Islet precursor cell (in vitro differentiated cells): ENCODE measurements at places on chromosomes 7 and 10.

DNA sequence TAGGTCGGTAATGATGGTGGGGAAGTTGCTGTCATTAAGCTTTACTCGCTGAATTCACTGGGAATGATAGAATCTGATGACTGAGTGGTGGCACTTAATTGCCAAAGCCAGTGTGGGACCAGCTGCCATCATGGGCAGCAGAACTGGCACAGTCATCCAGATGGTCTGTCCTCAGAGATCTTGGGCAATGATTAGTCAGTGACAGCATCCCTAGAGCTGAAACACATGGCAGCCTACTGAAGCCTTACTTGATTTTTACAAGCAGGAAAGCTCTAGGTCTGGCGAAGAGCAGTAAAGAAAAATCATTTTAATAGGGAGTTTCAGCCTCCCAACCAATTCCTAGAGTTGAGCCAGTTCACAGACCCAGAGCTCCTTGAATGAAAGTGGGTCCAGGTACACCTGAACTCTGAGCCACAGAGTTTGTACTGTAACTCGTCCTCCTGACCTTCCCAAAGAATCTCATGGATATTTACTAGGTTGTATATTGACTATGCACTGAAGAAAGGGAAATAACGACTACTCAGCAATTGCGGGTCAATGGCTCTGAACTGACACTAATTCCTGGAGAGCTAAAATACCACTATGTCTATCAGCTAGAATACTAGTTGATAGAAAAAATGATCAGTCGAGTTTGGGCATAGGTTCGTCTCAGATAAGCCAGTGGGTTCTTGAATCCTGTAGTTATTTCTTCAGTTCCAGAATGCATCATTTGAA lies 4.4 kb upstream of the ASB13 start:
- no peak for DNase-seq

DNA sequence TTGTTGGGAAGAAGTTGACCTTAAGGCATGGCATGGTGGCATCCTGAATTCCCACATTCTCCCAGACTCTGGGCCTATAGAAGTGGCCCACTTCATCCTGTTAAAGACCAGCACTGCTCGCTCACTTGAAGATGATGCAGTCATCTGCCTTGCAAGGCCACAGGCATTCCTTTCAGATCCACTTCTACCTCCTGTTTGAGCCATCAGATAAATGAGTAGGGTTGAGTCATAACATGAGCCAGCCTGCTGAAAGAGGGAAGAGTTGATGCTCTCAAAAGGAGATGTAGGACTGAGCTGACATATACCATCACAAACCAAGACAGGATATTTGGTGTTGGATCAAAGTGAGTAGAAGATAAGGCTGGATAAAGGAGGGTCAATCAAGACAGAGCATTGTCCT lies 1.5 kb upstream of the EBLN1 start:
- peak; percentile 63 for DNase-seq

- DNase-seq = no peak
These were observed 146.3 kb downstream of the GPR85 start for GRCh38 chr7:112940314-112940732.

GRCh38 chr10:48254750-48255512 lies 19.6 kb downstream of the FRMPD2 start:
- no peak for DNase-seq

- DNase-seq = no peak
These were observed 186.8 kb upstream of the TMEM229A start for GRCh38 chr7:124219681-124220080.

- no peak for DNase-seq
These were observed 166.3 kb upstream of the RHOBTB1 start for GRCh38 chr10:61110188-61110844.

GRCh38 chr7:214410-215212 lies 22.2 kb downstream of the FAM20C start:
- DNase-seq = no peak

- no peak for DNase-seq
These were observed 25.3 kb downstream of the MAP3K8 start for GRCh38 chr10:30459283-30459682.

DNA sequence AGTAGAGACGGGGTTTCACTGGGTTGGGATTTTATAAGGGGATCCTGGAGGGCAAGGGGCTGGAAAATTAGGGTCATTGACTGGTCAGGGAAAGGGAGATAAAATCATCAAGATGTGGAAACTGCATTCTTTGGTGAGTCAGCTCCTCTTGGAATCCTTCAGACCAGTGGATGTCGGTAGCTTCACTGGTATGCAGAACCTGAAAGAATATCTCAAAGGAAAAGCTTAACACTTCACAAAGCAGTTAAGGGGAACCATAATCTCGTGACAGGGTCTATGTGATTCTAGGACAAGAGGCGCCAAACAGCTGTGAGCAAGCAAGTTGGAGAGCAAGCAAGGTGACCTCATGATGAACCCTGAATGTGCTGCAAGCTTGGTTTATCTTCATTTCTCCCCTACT lies 634.7 kb upstream of the AUTS2 start:
- peak; percentile 76 for DNase-seq

GRCh38 chr10:66836057-66836456 lies 89.8 kb upstream of the LRRTM3 start:
- DNase-seq = peak; percentile 79

GRCh38 chr7:157690833-157691585 lies 354.2 kb downstream of the DNAJB6 start:
- DNase-seq = peak; percentile 88

- DNase-seq = peak; percentile 92
These were observed 458.6 kb downstream of the INHBA start for GRCh38 chr7:41244246-41244645.

DNA sequence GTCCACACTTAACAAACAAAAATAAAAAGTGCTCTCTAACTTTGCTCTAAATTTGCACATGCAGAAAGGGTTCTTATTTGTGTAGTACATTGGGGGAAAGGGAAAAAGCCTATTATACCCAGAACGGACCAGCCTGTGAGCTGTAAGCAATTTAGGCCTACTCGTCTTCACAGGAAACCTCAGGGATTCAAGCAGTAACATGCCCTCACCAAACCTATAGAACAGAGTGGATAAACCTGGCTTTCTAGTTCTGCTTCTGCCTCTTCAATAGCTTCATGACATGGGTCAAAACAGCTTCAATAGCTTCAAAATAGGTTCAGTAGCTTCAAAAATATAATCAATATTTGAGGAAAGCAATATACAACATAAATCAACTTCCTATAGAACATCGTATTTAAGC lies 163.7 kb downstream of the ARL4A start:
- no peak for DNase-seq

GRCh38 chr10:50508315-50509051 lies 115.3 kb downstream of the SGMS1 start:
- DNase-seq = no peak

- no peak for DNase-seq
These were observed 1.1 kb upstream of the CDH23 start for GRCh38 chr10:71395621-71396020.
